ENCODE measurements at places on chromosomes 13 and 19.

DNA sequence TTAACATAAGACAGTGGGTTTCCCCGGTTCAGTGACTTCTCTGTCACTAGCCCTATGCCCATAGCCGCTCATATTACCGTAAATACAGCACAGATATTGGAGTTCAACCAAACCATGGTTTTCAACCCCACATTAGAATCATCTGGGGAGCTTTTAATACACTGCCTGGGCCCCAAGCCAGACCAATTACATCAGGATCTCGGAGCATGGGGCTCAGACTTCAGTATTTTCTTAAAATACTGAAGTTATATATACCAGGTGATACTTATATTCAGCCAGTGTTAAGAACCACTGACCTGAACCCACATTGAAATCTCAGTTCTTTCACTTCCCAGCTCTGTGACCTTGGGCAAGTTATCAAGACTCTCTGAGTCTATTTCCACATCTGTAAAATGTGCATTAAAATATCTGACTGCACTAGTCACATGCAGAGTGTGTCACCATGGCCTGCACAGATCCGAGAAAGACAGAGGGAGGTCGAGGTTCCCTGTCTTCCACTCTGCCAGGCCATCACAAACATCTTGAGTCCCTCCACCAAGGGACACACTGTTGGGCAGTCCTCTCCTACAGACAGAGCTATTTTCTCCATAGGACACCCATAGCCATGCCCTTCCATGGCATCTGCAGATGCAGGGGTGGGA is 32.2 kb upstream of the IPO5 start:
- no peak for DNase-seq

DNA sequence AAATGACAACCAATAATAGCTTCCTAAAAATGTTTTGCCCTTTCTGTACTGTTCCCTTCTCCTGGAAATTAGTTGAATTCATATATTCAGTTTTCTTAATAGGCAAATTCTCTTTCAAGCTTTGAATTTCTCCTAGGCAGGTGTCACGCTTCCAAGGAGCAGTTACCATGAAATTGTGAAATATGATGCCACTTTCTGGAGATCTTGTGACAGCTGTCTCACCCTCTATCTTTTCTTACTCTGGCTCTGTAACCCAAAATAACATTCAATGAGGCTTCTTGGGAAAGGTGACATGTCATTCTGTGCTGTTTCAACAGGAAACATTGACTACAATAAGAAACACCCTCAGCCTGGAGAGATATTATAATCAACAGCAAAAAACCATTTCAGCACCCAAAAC is 80.3 kb upstream of the MRI1 start:
- DNase-seq: no peak

DNA sequence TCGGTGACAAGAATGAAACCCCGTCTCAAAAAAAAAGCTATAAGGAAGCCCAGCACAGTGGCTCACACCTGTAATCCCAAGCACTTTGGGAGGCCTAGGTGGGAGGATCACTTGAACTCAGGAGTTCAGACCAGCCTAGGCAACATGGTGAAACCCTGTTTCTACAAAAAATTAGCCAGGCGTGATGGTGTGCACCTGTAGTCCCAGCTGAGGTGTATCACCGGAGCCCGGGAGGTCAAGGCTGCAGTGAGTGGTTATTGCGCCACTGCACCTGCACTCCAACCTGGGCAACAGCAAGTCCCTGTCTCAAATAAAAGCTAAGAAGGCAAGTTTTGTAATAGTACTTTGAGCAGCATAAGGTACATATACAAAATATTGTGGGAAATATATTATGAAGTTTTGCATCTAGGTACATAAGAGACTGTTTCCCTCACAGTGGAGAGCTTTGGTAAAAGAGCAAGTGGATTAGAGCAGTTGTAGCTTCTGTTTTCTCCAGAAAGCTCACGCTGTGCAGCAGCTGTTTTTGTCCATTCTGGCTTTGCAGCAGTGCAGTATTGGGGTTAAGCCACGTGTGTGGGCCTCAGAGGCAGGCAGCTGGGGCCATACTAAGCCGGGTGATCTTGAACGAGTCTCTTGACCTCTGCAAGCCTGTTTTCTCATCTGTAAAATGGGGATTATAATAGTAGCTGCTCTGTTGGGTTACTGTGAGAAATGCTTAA is 35.4 kb downstream of the ARHGAP35 start:
- DNase-seq: no peak

GRCh38 chr19:23779645-23780044 is 21.0 kb upstream of the ZNF681 start:
- no peak for DNase-seq

- no peak for DNase-seq
These were observed 181.8 kb downstream of the TBC1D4 start for GRCh38 chr13:75299913-75300862.

- no peak for DNase-seq
These were observed 432.1 kb downstream of the TBC1D4 start for GRCh38 chr13:75049735-75050335.

DNA sequence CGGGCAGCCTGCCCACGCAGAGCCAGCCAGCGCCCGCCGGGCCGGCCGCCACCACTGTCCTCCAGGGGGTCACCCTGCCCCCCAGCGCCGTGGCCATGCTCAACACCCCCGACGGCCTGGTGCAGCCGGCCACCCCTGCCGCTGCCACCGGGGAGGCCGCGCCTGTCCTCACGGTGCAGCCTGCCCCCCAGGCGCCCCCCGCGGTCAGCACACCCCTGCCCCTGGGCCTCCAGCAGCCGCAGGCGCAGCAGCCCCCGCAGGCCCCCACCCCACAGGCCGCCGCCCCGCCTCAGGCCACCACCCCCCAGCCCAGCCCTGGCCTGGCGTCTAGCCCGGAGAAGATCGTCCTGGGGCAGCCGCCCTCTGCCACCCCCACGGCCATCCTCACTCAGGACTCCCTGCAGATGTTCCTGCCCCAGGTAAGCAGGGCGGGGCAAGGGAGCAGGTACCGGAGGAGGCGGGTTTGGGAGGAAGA is 32.3 kb upstream of the EHD2 start:
- DNase-seq: no peak
